Esophagus muscularis mucosa (tissue), 4 donors: ENCODE measurements at places on chromosomes 7 and 10.

DNA sequence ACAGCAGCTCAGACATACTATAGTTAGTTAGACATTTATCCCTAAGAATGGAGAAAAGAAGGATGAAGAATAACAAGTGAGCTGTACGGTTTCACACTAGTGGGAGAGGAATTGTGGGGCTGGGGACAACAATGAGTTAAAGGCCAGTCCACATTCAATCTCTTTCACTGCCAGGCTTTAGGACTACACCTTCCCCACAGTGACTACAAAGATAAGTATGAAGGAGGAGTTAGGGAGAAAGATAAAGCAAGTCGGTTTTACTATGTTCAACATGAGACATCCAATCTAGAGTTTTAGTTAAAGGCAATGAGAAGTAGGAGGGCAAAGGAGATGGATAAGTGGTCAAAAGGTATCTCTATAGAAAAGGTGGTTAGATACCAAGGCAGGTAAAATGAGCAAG, 16.3 kb downstream of the ARHGAP12 start:
- no peak for DNase-seq

- no peak for DNase-seq
Observed at GRCh38 chr7:116565981-116566380, 41.1 kb downstream of the CAV1 start.

GRCh38 chr7:85972504-85973141, 671.1 kb upstream of the GRM3 start:
- DNase-seq: no peak

DNA sequence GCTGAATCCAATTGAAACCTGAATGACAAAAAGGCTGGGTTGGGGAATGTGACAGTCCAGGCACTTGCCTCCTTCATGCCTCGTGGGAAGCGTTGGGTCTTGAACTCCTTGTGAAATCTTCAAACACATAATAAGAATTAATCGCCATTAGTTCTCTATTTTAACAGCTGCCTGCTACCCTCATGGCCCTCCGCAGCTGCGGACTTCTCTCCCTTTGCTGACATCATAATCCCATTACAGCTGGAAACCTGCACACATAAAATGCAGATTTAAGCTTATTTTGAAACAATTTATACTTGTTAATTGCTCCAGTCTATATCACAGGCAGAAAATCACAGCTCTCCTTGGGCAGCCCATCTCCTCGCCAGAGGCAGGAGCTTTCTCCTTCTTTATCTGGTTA, 403.0 kb upstream of the MKI67 start:
- DNase-seq: no peak

DNA sequence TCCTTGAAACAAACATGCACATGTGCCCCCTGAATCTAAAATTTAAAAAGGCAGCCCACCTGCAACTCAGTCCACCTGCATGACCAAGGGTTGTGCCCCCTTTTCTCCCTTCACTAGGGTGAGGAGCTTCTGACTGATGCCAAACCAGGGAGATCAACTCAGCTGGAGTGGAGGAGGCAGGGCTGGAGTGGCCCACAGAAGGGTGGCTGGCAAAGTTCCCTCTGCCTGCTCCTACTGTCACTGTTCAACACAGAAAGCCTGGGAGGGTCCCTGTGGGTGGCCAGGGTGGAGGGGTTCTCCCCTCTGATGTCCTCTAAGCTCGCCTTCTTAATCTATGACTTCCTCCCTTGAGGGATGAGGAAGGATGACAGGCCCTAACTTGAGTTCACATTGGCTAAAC, 55.7 kb upstream of the ANTXRL start:
- DNase-seq: no peak

DNA sequence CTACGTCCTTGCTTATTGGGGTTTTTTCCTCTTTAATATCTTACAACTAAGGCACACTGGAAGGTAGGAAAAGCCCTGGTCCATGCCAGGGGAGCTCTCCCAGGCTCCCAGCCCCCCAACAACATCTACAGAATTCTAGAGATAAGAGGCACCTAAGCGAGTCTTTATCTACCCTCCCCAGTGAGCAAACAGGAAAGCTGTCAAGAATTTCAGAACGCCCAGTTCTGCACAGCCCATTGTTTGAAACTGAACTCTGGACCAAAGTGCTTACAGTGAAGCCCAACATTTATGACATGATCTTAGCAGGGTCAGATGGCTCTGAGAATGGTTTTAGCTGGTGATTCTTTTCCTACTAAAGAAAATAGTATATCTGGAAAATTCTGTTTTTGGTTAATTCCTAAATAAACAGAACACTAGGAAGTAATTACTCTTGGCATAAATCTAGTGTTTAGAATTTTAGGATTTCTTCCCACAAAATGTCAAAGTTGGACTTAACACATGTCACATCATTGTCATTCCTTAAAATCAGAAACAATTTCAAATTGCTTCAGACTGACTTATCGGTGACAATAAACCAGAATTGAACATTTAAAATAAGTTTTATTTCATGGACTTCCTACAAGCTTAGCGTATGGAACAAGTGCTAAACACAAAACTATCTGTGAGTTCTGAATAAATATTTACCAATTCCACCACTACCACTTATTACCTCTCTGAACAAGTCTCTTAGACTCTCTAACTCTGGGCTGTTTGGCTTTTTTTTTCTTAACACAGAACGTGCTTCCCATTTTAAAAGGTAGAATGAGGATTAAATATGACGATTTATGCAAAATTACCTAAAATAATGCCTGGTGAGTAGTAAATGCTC, 31.3 kb upstream of the RNF32 start:
- no peak for DNase-seq

- no peak for DNase-seq
Observed at GRCh38 chr10:31761156-31761555, 167.5 kb downstream of the ARHGAP12 start.

DNA sequence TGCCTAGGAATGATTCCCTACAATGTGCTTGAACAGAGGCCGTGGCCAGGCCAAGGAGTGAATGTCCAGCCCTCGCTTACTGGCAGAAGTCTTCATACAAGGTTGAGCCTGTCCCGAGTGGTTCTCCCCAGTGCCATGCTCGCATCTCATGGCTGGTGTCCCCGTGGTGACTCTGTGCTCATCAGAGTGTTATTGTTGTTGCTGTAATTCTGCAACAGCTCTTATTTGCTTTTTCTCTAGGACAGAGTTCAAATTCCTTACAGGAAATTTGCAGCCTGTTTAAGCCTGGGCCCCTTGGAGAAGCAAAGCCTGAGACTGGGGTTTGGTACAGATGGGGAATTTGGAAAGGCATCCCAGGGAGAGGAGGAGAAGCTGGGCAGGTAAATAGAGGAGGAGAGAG, 157.7 kb upstream of the PRR15 start:
- no peak for DNase-seq
